ENCODE measurements at places on chromosomes 1 and 21.

DNA sequence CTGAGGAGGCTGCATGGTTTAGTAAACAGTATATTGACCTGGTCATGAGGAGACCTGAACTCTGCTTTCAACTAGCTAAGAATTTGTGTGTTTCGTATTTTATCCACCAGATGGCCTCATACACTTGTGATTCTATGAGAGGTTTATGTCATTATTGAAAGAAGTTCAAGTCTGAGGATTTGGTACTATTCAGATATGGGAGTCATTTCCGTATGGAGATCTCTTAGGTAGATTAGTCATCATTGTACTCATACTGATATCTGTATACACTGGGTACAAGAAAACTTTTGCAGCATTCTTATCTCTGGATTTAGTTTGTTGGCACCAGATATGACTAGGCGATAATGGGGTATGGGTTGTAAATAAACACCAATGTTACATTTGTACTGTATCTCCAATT is 26.6 kb downstream of the ATF6 start:
- no peak for DNase-seq

DNA sequence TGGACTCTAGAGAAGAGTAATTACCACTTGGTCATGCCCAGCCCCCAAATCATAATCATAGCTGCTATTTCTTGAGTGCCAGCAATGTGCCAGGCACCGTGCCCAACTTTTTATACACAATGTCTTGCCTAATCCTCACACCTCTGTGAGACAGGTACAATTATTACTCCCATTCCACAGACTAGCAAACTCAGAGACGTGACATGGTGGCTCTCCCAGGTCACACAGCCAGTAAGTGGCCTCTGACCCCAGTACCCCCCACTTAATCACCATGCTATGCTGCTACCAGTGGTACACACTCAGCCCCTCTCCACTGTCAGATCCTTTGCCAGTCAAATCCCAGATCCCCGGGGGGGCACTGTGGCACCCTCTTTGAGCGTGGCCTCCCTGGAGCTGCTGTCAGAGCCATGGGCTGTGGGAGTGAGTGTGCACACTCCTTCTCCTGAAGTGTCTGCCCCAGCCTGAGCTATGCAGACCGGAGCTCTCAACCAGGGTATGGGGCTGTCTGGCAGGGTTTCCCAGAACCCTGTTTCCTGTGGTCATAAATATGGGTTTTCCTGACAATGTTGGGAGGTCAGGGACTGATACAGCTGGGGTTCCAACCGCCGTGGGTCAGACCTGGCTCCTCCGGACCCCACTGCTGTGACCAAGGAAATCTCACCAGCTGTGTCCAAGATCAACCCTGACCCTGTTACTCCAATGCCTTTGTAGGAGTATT is 51.8 kb downstream of the LACTBL1 start:
- no peak for DNase-seq

DNA sequence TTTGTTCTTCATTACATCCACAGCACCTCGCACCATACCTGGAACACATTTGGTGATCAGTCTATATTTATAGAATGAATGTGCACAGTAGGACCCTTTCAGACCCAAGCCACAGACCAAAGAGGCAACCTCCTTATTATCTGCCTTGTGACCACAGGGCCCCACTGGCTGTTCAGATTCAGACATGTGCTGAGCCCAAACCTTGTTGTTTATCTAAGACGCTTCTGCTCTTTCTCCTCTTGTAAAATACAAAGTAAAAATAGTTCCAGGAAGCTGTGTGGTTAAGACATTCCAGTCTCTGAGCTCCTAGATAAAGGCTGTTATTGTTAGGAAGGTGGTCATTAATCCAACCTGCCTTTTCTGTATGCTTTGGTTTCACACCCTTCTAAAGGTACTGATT is 3.6 kb upstream of the SCMH1 start:
- no peak for DNase-seq

DNA sequence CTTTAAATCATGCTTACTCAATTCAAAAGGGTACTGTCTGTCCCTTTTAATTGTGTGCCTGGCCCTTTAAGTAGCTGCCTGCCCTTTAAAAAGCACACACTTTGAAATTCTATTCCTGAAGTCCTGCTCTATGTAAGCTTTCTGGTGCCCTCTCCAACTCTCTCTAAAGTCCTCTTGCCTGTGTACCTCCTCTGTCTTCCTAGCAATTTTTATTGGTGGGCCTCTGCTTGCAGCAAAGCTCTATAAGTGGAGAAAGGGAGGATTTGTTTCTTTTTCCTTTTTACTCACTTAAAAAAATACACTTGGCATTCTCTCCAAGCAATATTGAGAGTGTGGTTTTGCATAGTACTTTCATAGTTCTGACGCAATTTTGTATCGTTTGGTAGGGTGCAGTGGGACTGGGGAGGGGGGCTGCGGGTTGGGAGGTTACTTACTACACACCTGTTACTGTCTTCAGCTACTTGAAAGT is 135.4 kb downstream of the LMO4 start:
- DNase-seq, result no peak

GRCh38 chr1:41360074-41360785 is 1.0 kb upstream of the FOXO6 start:
- no peak for DNase-seq

DNA sequence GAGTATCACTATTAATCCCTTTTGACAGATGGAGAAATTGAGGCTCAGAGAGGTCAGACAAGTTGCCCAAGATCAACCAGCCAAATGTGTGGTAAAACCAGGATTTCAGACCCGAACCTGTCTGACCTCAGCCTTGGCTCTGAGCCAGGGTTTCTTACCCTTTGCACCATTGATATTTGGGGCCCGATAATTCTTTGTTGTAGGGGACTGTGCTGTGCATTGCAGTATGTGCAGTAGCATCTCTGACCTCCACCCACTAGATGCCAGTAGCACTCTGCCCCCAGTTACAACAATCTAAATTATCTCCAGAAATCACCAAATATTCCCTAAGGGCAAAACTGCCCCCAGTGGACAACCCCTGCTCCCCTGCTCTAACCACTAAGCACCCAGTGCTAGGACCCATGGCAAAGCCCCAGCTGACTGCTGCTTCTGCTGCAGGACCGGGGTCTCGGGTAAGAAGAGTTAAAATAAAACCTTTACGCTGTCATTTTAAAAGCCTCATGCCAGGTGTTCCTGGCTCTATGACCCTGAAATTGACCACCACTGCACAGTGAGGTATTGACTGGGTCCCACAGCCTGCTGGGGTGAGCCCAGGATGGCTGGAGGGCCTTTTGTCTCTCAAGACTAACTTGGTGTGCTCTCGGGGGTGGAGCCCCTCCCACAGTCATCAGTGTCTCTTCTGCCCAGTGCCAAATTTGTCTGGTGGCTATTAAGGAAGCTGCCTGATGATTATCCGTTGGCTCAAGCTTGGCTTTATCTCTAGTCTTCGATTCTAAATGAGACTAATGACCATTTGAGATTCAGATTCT is 5.6 kb upstream of the MAN1C1 start:
- no peak for DNase-seq

DNA sequence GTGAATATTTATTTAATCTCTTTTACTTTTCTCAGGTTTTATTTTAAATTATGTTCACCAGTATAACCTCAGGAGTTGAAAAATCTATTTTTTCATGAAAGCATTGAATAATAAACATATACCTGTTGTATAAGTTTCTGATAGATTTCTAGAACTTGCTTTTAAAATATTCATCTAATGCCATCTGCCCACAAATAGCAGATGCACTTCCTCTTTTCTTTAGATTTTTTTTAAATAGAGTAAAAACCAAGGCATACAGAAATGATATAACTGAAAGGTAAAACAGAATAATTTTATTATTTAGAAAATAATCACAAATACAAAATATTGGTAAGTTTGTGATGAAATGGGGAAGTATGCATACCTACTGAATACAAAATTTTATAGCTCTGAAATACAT is 130.7 kb upstream of the PRMT6 start:
- DNase-seq, result no peak

DNA sequence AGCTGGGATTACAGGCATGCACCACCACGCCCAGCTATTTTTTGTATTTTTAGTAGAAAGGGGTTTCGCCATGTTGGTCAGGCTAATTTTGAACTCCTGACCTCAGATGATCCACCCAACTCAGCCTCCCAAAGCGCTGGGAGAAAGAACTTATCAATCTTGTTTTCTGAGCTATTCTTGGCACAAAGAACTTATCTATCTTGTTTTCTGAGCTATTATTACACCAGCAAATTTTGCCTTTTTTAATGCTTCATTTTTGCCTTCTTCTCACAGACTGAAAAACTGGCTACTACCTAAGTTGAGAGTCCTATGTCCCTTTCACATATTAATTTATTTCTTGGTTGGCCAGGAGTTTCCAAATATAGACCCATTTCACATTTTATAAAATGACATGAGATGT is 9.3 kb downstream of the SLC16A1 start:
- DNase-seq, result no peak

- DNase-seq, result no peak
These were observed 17.9 kb downstream of the CSTB start for GRCh38 chr21:43758111-43758641.

DNA sequence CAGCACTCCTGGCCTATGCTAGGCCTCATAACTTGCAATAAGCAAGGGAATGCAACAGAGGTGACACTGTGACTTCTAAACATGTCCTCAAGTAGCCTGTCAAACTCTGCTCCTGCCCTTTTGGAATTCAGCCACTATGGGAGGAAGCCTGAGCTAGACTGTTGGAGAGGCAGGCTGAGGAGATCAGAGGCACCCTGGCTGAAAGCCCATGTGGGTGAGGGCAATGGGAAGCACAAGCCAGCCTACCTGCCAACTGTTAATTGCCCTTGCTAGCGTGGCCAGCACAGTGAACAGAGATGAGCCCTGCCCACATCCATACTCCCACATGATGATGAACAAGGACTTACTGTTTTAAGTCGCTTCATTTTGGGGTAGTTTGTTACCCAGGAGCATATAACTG is 17.7 kb downstream of the GNB1 start:
- no peak for DNase-seq
